ENCODE measurements at places on chromosomes 7 and 10.

DNA sequence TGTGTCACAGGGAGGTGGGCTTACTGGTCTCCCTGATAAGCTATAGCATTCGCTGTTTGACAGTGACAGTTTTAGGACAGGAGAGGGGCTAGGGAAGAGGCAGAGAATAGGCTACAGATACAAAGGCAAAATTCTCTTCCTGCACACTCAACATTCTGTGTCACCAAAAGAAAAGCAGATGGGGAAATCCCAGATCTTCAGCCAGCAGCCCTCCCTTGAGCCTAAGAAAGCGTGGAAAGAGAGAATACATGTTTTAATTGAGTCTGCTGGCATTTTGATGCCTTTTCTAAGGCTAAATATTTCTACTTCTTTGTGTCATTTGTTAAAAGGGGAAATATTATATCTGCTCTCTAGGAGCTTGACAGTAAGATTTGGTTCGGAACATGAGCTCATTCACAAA lies 247.0 kb downstream of the TRIL start:
- no peak for DNase-seq

DNA sequence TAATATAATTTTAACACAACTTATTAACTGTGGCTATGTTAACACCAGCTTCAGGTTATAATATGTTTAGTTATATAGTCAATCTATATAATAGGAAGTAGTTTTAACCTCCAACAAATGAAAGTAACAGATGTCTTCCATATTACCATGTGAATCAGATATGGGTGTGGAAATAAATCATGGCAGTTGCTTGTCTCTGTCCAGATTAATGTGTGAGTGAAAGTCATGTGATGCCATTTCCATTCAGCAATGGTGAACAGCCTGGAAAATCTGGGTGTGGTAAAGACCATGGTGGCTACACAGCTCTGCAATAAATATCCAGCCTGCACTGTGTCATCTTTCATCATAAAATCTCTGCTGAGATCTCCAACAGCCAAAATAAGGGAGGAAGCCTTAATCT lies 27.8 kb downstream of the HEPACAM2 start:
- no peak for DNase-seq

GRCh38 chr10:2023687-2024086 lies 286.4 kb upstream of the ADARB2 start:
- no peak for DNase-seq

GRCh38 chr10:70130878-70131559 lies 1.6 kb downstream of the AIFM2 start:
- DNase-seq: no peak
